ENCODE measurements at places on chromosomes 7 and 10.

DNA sequence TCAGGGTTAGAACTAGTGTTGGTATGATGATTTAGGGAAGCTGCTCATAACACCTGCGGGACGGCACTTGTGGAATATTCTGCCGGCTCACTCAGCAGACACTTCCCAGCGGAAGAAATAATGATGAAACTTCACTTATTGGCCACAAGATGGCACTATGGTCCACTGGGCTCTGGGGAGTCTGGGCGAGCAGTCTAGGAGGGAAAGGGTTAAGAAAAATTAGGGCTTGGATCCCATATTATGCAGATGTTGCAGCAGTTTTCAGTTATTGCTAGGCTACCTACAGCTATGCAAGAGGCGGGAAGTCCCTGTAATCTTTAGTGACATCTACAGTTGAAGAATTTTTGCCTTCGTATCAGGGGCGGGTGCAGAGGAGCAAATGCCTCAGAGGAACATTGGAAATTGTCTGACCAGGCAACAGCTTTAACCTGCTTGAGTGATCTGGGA, 238.7 kb upstream of the PRSS58 start:
- peaks cover 43% of the 10 kb centered on the region for H3K27me3 ChIP-seq
- no peak overlapping the region for H3K4me3 ChIP-seq
- ATAC-seq, result peak; percentile 39
- H3K36me3 ChIP-seq, result no peaks in the 10 kb centered on the region

DNA sequence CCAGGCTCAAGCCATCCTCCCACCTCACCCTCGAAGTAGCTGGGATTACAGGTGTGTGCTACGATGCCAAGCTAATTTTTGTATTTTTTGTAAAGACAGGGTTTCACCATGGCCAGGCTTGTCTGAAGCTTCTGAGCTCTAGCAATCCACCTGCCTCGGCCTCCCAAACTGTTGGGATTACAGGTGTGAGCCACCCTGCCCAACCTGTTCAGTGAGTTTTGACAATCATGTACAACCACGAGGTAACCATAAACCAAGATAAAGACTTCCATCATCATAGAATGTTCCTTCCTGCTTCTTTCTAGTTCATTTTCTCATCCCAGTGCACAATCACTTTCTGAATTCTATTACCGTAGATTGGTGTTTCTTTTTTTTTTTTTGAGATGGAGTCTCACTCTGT, 30.5 kb upstream of the MKRN1 start:
- ATAC-seq, result no peak
- no peaks in the 10 kb centered on the region for H3K27me3 ChIP-seq
- H3K36me3 ChIP-seq, result no peaks in the 10 kb centered on the region
- H3K27ac ChIP-seq, result no peak overlapping the region
- H3K4me1 ChIP-seq, result no peaks in the 10 kb centered on the region

GRCh38 chr10:22553452-22553995, 160.9 kb downstream of the PIP4K2A start:
- peak overlapping the region; percentile 80 for H3K27ac ChIP-seq
- no peaks in the 10 kb centered on the region for H3K27me3 ChIP-seq
- H3K36me3 ChIP-seq, result peaks cover 22% of the 10 kb centered on the region
- no peak overlapping the region for H3K4me3 ChIP-seq

DNA sequence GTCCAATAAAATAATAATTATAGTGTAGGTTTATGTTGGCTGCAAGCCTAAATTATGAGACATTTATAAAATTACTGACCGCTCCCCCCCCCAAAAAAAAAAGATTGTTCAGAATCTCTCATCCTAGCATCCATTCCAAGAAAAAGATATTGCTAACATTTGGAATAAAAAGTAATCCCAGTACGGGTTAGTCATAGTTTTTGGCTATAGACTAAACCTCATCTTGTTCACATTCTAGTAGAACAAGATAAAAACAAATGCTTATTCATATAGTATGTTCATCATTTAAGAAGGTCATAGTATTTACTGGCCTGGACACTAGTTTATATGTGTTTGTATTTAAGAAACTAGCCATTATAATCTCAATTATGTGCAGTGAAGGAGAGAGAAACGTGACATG, 44.0 kb downstream of the ADK start:
- H3K4me3 ChIP-seq, result no peak overlapping the region
- ATAC-seq, result no peak
- peaks cover 17% of the 10 kb centered on the region for H3K4me1 ChIP-seq
- H3K27me3 ChIP-seq, result no peaks in the 10 kb centered on the region
- H3K27ac ChIP-seq, result no peak overlapping the region
- no peaks in the 10 kb centered on the region for H3K36me3 ChIP-seq

GRCh38 chr7:124390301-124390700, 357.4 kb upstream of the TMEM229A start:
- H3K27ac ChIP-seq, result no peak overlapping the region
- no peak overlapping the region for H3K4me3 ChIP-seq
- ATAC-seq, result no peak
- no peaks in the 10 kb centered on the region for H3K4me1 ChIP-seq
- no peaks in the 10 kb centered on the region for H3K36me3 ChIP-seq
- H3K27me3 ChIP-seq, result no peaks in the 10 kb centered on the region

- ATAC-seq, result no peak
- H3K4me1 ChIP-seq, result no peaks in the 10 kb centered on the region
- no peak overlapping the region for H3K4me3 ChIP-seq
- H3K27ac ChIP-seq, result no peak overlapping the region
Observed at GRCh38 chr7:77989981-77990566, 191.5 kb downstream of the PHTF2 start.

- no peak overlapping the region for H3K4me3 ChIP-seq
- no peaks in the 10 kb centered on the region for H3K36me3 ChIP-seq
- no peak overlapping the region for H3K27ac ChIP-seq
- ATAC-seq, result no peak
- H3K4me1 ChIP-seq, result no peaks in the 10 kb centered on the region
Observed at GRCh38 chr10:57303566-57303965, 942.5 kb upstream of the ZWINT start.

GRCh38 chr7:19302731-19303130, 157.5 kb upstream of the FERD3L start:
- H3K4me3 ChIP-seq, result no peak overlapping the region
- ATAC-seq, result no peak
- H3K36me3 ChIP-seq, result no peaks in the 10 kb centered on the region
- H3K27me3 ChIP-seq, result no peaks in the 10 kb centered on the region
- H3K27ac ChIP-seq, result no peak overlapping the region

- no peak overlapping the region for H3K27ac ChIP-seq
- no peaks in the 10 kb centered on the region for H3K27me3 ChIP-seq
- H3K4me3 ChIP-seq, result no peak overlapping the region
- ATAC-seq, result no peak
- H3K4me1 ChIP-seq, result no peaks in the 10 kb centered on the region
Observed at GRCh38 chr7:147022056-147022455, 905.5 kb downstream of the CNTNAP2 start.

- no peaks in the 10 kb centered on the region for H3K27me3 ChIP-seq
- H3K4me1 ChIP-seq, result peaks cover 3% of the 10 kb centered on the region
- H3K27ac ChIP-seq, result no peak overlapping the region
- no peak overlapping the region for H3K4me3 ChIP-seq
- no peak for ATAC-seq
- H3K36me3 ChIP-seq, result no peaks in the 10 kb centered on the region
Observed at GRCh38 chr10:608331-609261, 80.9 kb downstream of the DIP2C start.

GRCh38 chr7:98084631-98085030, 22.0 kb upstream of the LMTK2 start:
- H3K4me3 ChIP-seq, result no peak overlapping the region
- no peak for ATAC-seq

DNA sequence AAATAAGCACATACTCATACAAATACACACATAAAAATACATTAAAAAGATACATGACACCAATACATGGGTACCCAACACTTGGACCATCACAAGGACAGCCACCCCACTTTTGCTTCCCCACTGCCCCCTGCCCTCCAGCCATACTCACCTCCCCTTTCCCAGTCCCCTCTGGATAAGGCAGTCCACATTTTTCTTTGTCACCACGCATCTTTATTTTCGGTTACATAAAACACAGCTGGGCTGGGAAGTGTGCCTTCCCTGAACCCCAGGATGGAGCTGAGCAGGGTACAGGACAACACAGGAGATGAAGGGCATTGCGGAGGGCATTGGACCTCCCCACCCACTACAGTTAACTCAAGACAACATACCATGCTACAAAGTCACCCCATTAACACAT, 1.1 kb upstream of the HOXA3 start:
- ATAC-seq, result no peak
- no peak overlapping the region for H3K27ac ChIP-seq
- peaks cover 86% of the 10 kb centered on the region for H3K27me3 ChIP-seq
- H3K4me1 ChIP-seq, result peaks cover 61% of the 10 kb centered on the region
- H3K36me3 ChIP-seq, result no peaks in the 10 kb centered on the region

DNA sequence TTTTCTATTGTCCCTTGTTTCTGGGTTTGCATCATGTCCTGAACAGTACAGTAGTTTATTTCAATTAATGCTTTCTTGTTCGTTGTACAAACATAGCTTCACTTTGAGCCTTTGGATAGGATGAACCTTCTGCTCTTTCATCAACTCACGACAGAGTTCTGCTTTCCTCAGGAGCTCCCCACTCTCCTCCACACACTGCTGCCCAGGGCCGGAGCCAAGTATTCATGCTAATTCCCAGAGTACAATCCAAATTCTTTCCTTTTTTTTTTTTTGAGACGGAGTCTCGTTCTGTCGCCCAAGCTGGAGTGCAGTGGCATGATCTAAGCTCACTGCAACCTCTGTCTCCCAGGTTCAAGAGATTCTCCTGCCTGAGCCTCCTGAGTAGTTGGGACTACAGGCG, 7.5 kb upstream of the NUP205 start:
- no peak overlapping the region for H3K4me3 ChIP-seq
- no peak for ATAC-seq
- no peak overlapping the region for H3K27ac ChIP-seq
- H3K4me1 ChIP-seq, result no peaks in the 10 kb centered on the region
- H3K27me3 ChIP-seq, result peaks cover 17% of the 10 kb centered on the region

DNA sequence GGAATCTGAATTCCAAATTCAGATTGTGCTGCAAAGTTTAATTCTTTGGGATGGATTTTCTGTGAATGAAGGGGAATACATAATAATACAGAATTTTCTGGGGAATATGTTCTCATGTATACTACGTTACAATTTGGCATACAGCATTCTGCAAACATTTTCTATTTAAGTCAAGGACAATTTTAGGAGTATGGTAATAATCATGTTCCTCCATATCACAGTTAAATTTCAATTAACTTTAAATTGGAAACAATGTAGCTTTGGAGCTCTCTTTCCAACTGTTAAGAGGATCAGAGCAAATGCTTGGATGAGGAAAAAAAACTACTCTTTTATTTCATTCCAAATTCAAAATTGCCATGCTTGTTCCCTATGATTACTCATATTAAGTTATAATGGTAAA, 217.5 kb downstream of the JAZF1 start:
- peaks cover 10% of the 10 kb centered on the region for H3K4me1 ChIP-seq
- no peak for ATAC-seq
- H3K27me3 ChIP-seq, result no peaks in the 10 kb centered on the region
- no peaks in the 10 kb centered on the region for H3K36me3 ChIP-seq
- no peak overlapping the region for H3K27ac ChIP-seq

DNA sequence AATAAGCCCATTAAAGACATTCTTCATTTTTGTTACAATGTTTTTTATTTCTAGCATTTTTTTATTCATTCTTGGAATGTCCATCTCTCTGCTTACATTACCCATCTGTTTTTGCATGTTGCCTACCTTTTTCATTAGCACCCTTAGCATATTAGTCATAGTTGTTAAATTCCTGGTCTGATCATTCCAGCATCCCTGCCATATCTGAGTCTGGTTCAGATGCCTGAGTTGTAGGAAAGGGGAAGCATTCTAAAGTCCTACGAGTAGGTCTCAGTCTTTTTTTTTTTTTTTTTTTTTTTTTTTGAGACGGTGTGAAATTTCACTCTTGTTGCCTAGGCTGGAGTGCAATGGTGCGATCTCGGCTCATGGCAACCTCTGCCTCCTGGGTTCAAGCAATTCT, 19.7 kb upstream of the NRF1 start:
- no peaks in the 10 kb centered on the region for H3K36me3 ChIP-seq
- H3K4me1 ChIP-seq, result no peaks in the 10 kb centered on the region
- H3K4me3 ChIP-seq, result no peak overlapping the region

GRCh38 chr10:4352414-4352961, 473.5 kb upstream of the AKR1E2 start:
- peaks cover 35% of the 10 kb centered on the region for H3K4me1 ChIP-seq
- no peaks in the 10 kb centered on the region for H3K36me3 ChIP-seq
- H3K27ac ChIP-seq, result peak overlapping the region; percentile 75
- H3K4me3 ChIP-seq, result no peak overlapping the region

GRCh38 chr7:123351516-123352505, 152.0 kb upstream of the SLC13A1 start:
- H3K36me3 ChIP-seq, result no peaks in the 10 kb centered on the region
- H3K27me3 ChIP-seq, result no peaks in the 10 kb centered on the region
- ATAC-seq, result no peak
- no peak overlapping the region for H3K27ac ChIP-seq
- no peaks in the 10 kb centered on the region for H3K4me1 ChIP-seq
- H3K4me3 ChIP-seq, result no peak overlapping the region

GRCh38 chr7:117346161-117346560, 23.3 kb upstream of the WNT2 start:
- no peaks in the 10 kb centered on the region for H3K4me1 ChIP-seq
- no peaks in the 10 kb centered on the region for H3K36me3 ChIP-seq
- peaks cover 24% of the 10 kb centered on the region for H3K27me3 ChIP-seq
- no peak overlapping the region for H3K4me3 ChIP-seq

GRCh38 chr10:66752714-66753113, 173.1 kb upstream of the LRRTM3 start:
- H3K4me3 ChIP-seq, result no peak overlapping the region
- ATAC-seq, result no peak
- H3K27ac ChIP-seq, result no peak overlapping the region

DNA sequence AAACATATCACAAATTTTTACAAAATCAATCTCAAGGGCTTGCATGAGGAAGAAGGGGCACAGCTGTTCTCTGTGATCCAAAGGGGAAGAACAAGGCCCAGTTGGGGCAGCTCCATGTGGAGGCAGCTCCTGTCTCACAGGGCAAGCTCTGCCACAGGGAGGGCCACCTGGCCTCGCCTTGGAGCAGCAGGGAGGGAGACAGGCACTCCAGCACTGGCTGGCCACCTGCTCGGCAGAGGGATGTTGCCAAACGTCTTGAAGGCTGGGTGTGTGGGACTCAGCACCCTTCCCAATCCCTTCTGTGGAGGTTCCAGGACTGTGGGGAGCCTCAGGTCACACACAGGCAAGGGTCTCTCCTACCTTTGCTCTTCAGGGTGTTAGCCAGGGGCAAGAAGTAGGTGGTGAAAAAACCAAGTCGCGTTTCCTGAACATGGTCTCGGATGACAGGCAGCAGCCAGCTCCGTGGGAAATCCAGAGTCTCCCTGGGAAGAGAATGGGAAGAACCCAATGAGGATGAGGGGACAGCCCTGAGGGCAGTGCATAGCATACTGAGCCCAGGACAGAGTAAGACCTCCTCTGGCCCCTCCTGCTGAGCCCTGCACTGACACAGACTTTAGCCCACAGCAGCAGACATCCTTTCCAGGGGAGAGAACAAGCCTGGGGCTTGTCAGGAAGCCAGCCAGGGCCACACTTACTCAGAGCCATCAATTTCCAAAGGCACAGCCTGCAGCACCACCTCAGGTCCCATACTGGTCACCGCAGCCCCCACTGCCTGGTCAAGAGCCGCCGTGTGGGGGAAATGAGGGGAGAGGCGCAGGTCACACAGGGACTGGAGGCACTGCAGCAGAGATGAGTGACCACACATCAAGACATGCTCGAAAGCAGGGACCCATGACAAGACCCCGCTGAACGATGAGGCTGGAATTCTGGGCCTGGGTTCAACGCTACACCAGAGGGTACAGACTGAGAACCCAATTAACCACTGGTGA, 21.9 kb downstream of the RRP12 start:
- H3K27ac ChIP-seq, result no peak overlapping the region
- H3K4me1 ChIP-seq, result no peaks in the 10 kb centered on the region
- no peak for ATAC-seq
- H3K4me3 ChIP-seq, result no peak overlapping the region

- no peaks in the 10 kb centered on the region for H3K27me3 ChIP-seq
- no peak overlapping the region for H3K27ac ChIP-seq
- no peaks in the 10 kb centered on the region for H3K4me1 ChIP-seq
- H3K36me3 ChIP-seq, result no peaks in the 10 kb centered on the region
Observed at GRCh38 chr7:108134486-108134885, 4.3 kb upstream of the LAMB4 start.

Measured in gastroesophageal sphincter (tissue), 4 donors.